ENCODE measurements at places on chromosomes 16 and 17.

DNA sequence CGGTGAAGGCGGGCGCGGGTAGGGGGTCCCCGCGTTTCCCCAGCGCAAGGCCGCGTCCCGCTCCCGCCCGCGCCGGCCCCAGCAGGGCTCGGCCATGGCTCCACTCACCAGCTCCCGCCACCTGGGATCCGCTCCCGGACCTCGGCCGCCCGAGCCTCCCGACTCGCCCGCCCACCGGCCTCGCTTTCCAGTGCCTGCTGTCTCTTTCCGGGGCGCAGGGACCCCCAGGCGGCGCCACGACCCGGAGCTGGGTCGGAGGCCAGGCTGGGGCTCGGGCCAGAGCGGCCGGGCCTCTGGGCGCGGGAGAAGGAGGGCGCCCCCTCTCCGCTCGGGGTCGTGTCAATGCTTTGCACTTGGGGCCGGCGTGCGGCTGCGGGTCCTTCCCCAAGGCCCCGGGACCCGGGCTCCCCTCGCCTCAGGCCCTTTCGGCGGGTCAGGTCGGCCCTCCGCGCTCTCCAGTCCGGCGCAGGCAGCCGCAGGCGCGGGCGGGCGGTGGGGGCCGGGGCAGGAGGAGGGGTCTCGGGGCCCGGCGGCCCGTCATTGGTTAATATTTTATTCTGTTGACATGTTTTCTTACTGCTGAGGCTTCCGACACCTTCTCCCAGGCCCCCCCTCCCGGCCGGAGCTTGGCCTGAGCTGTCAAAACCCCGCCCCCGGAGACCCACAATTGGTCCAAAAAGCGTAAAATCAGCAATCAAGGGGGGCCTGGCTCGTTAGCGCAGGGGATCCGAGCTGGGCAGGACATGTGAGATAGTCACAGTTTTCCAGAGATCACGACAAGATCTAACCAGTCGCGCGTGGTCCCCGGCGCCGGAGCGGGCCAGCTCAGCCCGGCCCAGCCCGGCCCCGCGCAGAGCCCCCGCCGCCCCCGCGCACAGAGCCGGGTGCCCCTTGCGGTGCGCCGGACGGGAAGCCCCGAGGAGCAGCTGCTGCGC lies at the start of gene TBX2:
Gene TBX2 (plus strand): TSS at position 713 of the 935 bp plus-strand sequence. CDS start 334 bp downstream, outside the sequence.
- DNase-seq = peak; percentile 92

DNA sequence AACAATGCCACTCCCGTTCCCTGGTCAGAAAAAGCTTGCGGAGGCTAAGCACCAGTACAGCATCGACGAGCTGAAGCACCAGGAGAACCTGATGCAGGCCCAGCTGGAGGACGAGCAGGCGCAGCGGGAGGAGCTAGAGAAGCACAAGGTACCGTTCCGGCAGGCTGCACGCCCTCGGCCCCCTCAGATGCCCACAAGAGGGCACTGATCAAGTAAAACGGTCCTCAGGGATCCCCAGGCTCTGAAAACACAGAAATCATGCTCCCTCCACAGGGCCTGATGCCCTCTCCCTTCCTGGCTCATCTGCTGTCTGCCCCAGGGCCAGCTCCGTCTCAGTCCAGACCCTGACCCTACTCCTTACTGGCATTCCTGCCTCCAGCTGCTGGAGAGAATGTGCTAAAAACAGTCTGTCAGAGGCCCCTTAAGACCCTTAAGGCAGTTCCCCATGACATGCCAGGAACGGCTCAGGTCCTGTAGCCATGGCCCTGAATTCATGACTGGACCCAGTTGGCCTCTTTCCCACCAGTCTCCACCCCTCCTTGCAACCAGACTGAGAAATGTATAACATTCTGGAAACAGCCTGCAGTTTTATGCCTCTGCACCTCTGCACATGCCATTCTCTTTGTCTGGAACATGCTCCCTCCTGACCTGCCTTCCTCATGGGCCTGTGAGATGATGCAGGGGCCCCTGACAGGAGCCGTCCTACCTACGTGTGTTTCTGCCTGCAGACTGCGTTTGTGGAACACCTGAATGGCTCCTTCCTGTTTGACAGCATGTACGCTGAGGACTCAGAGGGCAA lies 21.8 kb downstream of the DRC3 start:
- DNase-seq = no peak

GRCh38 chr17:60863892-60864707 lies 186.4 kb downstream of the BCAS3 start:
- no peak for DNase-seq

DNA sequence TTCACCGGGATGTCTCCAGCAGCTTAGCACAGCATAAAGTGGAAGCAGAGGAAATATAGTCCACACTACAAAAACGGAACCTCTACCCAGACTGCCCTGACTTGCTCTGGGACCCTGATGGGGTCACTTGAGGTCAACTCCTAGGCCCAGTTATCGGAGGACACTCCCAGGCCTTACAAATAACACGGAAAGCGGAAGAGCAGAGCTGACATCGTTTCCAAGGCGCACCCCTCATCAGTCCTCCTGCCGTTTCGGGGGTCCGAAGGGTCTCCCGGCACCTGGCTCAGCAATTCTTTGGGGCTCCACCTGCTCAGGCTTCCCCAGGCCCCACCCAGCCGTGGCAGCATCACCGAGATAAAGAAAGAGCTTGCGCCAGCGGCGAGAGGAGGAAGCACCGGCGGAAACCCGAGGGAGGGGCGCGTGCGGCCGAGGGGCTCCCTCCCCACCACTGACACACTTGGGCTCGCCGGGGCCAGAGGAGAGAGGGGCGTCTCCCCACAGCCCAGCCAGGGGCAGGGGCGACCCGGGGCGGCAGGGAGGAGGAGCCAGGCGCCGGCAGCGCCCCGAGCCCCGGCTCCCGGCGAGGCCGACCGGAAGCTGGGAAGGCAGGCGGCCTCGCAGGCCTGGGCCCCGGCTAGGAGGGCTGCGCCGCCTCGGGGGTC lies 727 bp downstream of the CORO7 start:
- no peak for DNase-seq

- no peak for DNase-seq
Measured at GRCh38 chr16:12531937-12532336, 271.8 kb downstream of the CPPED1 start.

GRCh38 chr16:69204172-69204571 lies 17.2 kb downstream of the SNTB2 start:
- no peak for DNase-seq

GRCh38 chr17:70520447-70520846 lies 351.1 kb downstream of the KCNJ2 start:
- DNase-seq = no peak

GRCh38 chr16:11109566-11109965 lies 146.4 kb downstream of the SOCS1 start:
- DNase-seq = no peak

DNA sequence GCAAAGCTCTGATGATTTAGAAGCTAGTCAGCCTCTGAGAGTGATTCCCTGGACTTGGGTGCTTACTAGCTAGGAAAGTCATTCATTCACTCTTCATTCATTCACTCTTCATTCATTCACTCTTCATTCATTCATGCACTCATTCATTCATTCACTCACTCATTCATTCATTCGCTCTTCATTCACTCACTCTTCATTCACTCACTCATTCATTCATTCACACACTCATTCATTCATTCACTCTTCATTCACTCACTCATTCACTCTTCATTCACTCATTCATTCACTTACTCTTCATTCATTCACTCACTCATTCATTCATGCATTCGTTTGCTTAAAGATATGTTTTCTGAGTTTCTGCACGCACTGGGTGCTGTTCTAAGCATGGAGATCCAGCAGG lies 292.7 kb upstream of the TNRC6C start:
- no peak for DNase-seq
